ENCODE measurements at places on chromosomes 1 and 21.

- no peak for ATAC-seq
Observed at GRCh38 chr1:203420263-203420662, 55.3 kb upstream of the PRELP start.

- no peak for ATAC-seq
Observed at GRCh38 chr1:20935717-20936116, 148.6 kb upstream of the HP1BP3 start.

DNA sequence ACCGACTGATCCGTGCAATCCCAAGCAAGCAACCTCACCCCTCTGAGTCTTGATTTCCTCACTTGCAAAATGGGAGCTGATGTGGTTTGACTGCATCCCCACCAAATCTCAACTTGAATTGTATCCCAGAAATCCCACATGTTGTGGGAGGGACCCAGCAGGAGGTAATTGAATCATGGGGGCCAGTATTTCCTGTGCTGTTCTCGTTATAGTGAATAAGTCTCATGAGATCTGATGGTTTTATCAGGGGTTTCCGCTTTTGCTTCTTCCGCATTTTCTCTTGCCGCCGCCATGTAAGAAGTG lies 58.4 kb downstream of the FHAD1 start:
- no peak for ATAC-seq

DNA sequence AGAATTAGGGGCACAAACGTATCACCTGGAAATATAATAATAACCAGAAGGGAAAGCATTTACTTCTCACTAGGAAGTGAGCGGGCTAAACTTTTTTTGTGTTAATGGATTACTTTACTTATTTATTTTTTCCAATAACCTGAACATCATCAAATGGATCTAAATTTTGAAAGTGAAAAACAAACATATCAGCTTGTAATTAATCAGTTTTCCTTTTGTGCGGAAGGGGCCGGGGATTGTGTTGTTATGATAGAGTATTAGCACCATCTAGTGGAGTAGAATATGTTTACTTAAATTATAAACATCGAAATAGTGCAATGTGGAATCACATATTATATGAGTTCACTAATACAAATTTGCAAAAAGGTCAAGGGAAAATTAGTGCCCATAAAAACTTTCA lies 9.0 kb downstream of the CFH start:
- peak; percentile 57 for ATAC-seq

GRCh38 chr1:61269602-61270001 lies 187.2 kb downstream of the NFIA start:
- no peak for ATAC-seq

Data from activated T-helper 17 cell treated with anti-CD3 and anti-CD28 coated beads, Interleukin-2, amount 50 U/mL, for 72 hours (primary cell).